ENCODE measurements at places on chromosomes 6 and 20.

DNA sequence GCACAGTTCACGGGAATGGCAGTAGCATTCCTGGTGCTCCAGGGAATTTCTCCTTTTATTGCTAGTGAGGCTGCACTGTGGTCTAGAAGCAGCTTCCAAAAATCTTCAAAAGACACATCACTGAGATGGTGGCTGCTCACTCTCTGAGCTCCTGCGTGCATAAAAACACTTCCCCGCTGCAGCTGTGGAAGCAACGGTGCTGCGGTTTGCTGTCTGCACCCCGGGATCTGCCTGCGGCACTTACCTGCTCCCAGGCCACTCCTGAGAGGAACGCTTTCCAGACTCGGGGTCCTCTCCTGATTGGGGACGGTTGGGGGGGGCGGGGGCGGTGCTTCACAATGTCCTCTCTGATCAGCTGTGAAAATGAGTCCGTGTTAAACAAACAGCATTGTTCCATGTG, 77.9 kb downstream of the TMEM242 start:
- no peak for DNase-seq

- DNase-seq: no peak
Observed at GRCh38 chr20:44478206-44478605, 2.5 kb downstream of the TTPAL start.

GRCh38 chr6:107128175-107128574, 12.9 kb upstream of the BEND3 start:
- DNase-seq: no peak

DNA sequence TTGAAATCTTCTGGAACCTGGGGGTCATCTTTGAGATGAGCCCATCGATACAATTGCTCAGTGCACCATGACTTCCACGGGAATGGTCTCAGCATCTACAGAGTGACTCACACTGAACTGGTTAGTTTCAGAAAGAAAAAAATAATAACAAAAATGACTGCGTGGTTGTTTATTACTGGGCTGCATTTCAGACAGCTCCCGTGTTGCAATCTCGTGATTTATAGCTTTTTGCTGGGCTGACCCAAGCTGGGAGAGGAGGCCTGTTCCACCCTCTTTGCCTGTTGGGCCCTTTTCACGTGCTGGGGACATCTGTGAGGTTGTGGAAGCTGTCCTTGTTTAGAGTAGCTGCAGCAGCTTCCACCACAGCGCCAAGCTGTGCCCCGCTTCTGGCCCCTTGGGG, 225.5 kb downstream of the BMP7 start:
- DNase-seq: no peak

- DNase-seq: no peak
Observed at GRCh38 chr6:76682842-76683241, 610.4 kb upstream of the IMPG1 start.

DNA sequence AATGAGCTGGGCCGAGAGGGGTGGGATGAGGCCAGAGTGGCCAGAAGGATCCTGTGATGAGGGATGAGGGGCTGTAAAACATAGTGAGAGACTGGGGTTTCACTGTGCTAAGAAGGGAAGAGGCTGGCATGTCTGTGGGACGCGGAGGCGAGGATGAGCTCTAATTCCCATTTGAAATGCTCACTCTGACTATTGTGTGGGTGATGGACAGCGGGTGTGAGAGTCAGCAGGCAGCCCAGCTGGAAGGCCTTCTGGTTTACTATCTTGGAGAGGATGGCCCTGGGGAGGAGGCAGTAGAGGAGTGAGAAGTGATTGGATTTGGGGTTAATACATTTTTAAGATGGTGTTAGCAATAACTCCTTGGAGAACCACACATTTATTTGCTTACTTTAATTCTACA, 9.5 kb upstream of the MICA start:
- DNase-seq: no peak

GRCh38 chr6:2432292-2432691, 186.9 kb upstream of the GMDS start:
- no peak for DNase-seq

DNA sequence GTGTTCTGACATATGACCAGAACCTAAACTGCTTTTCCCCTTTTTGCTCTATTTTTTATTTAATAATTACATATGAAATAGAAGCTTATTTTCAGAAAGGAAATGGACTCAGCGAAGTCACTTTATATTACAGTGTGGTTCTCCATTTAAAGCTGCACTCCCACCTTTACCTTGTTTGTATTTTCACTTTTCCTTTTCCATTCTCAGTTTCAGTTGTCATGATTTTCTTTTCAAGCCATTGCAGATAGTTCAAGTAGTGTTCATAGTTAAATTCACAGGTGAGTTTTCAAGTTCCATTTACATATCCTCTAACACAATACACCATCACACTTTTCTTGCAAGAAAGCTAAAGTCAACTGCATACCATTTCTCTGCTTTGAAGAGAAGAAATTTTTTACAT, 400.2 kb downstream of the HACE1 start:
- no peak for DNase-seq

GRCh38 chr6:8478418-8478817, 43.1 kb upstream of the SLC35B3 start:
- DNase-seq: no peak

DNA sequence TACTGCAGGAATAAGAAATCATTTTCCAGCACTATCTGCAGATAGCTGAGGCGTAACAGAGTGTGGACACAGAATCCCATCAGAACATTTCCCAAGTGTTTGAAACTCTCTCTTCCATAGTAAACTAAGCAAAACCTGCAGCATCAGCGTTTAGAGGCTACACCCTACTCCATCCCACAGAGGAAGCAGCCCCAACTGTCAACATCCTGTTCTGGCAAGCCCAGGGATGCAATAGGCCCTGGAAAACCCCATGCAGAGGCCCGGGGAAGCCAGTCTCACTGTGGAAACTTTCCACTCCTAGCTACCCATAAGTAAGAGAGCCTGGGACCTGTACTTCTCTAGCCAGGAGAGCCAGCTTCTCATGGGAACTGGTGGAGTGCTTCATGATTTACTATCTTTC, 129.4 kb downstream of the LY86 start:
- DNase-seq: no peak

DNA sequence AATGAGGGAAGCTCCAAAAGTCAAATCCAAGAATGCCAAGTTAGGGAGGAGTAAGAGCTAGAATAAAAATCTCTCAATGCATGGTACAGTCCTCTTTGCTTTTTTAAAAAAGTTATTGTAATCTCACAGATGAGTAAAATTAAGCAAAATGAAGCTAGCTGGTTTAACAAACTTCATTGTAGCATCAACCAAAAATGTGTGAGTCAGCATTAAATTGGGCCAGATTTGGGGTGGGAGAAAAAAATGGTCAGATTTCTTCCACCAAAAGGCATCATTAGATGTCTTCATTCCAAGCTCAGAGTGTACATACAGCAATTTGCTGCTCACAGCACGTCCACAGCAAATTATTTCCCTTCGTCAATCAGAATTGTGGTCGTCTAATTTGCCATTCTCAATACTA, 441.5 kb upstream of the FLRT3 start:
- DNase-seq: no peak

DNA sequence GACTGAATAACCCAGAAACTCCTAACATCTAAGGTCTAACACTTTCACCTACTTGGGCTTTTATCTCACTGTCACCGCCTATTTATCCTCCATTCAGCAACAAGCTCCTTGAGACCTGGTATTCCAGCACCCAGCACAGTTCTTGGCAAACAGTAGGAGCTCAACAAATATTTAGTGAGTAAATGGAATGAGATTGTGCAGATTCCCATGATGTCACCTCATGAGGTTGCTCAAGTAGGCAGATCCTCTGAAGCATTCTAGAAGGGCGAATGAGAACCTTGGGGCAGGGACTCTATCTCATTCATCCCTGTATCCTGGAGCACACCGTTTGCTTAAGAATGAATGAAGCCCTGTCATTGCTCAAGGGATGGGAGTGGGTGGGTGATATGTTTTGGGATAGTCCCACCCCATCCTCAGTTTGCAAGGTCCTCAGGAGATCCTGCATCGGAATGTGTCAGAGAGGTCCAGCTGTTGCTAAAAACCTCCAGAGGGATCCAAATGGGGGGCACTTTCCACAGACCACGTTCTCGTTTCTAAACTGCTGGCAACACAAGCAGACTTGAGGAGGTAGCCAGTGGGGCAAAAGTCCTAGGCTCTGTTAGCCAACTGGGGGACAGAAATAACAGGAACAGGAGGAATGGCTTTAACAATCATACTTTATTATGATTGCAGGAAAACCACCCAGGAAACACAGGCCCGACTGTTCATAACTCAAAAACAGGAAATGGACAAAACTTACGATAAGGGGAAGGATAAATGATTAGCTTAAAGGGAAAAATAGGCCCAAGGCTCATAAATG, 42.0 kb downstream of the EDN1 start:
- DNase-seq: peak; percentile 24

DNA sequence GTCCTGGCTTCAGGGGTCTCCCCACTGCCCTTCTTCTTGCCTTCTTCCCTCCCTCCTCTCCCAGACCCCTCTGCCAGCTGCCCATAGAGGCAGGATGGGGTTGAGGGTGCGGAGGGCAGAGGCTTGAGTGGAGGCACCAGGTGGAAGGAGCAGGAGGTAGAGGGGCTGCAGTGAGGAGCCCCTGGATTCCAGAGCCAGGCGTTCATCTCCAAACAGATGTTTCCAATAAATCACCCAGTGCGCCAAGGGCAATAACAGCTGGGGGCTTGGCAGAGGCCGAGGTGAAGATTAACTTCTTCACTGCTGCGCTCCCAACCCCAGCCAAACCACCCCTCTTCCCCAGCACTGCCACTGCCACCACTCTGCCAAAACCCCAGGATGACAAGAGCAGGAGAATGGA, 10.7 kb downstream of the MDFI start:
- no peak for DNase-seq

- DNase-seq: no peak
Observed at GRCh38 chr6:166335378-166336302, 6.7 kb downstream of the SFT2D1 start.

GRCh38 chr6:88045521-88046136, 2.0 kb upstream of the SPACA1 start:
- DNase-seq: no peak

- DNase-seq: no peak
Observed at GRCh38 chr6:43077981-43078511, 1.9 kb downstream of the PTK7 start.

DNA sequence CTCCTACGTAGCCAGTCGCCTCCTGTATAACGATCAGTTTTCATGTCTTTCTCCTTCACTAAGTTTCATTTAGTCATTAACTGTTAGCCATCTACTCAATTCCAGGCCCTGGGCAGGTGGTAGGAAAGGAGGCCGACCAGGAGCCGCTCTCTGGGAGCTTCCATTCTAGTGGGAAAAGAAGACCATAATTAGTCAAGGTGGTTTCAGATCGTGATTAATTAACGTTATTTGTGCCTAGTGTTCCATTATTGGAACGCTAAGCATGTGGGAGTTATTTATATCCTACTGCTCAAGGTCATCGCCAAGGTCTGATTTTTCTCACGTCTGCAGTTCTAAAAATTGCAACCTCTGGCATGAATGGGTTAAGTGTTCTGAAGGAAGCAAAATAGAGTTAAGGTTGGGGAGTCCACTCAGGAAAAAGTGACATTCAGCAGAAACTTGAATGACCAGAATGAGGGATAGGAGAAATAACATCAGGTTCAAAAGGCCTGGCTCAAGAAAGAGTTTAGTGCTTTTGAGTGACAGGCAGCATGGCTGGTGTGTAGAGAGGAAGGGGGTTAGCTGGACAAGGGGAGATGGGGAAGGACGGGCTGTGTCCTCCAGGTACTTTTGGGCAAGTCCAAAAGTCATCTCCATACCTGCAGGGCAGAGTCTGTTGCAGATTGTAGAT, 812 bp downstream of the SLC9A8 start:
- no peak for DNase-seq

Measured in NCI-H2029 (cell line).